ENCODE measurements at places on chromosomes 1 and 21. TPM values are rescaled to one million over a fixed set of nuclear protein-coding genes. Genes with fewer than 3 reads are reported as not detected.

Gene ZNF683
- not detected for total RNA-seq

Gene S100A2
- total RNA-seq = 1.2 TPM

Gene SYNC
- total RNA-seq = not detected

Gene VPS45
- total RNA-seq = 20.8 TPM

Gene ERG
- total RNA-seq = 0.14 TPM

Gene CHIA
- not detected for total RNA-seq

Gene CSF3R
- total RNA-seq = 0.07 TPM

Gene DCDC2B
- total RNA-seq = not detected

Gene RGS13
- not detected for total RNA-seq

Gene SRSF10
- 247 TPM for total RNA-seq

Gene HAO2
- not detected for total RNA-seq

Gene STIL
- 28.0 TPM for total RNA-seq

Gene KRTAP19-1
- not detected for total RNA-seq

Gene LIX1L
- 37.8 TPM for total RNA-seq

Gene TPTE
- total RNA-seq = not detected

Gene CASZ1
- 6.9 TPM for total RNA-seq

Gene PIK3CD
- 233 TPM for total RNA-seq

Gene C1orf210
- total RNA-seq = not detected

Gene RCAN1
- total RNA-seq = 17.6 TPM

Gene NOC2L
- 192 TPM for total RNA-seq

Gene CHD5
- 0.59 TPM for total RNA-seq

Gene ZSWIM5
- total RNA-seq = 0.12 TPM

Gene CD48
- 206 TPM for total RNA-seq

Gene SFN
- total RNA-seq = 0.47 TPM

Gene HFM1
- not detected for total RNA-seq

Gene HRNR
- total RNA-seq = not detected

Gene NCAM2
- total RNA-seq = not detected

Gene WLS
- total RNA-seq = 0.19 TPM

Gene SLC41A1
- total RNA-seq = 30.1 TPM

Gene FMO3
- not detected for total RNA-seq

All from activated CD4-positive, alpha-beta T cell treated with anti-CD3 and anti-CD28 coated beads, Interleukin-2, amount 10 ng/mL, durations not matched to agents 24 days and 14 days (primary cell).